Natural killer cell (primary cell): ENCODE measurements at places on chromosomes 6 and 20. TPM values are rescaled to one million over a fixed set of nuclear protein-coding genes. Genes with fewer than 3 reads are reported as not detected.

EEF1A2 gene
- total RNA-seq: 0.35 TPM

RGS17 gene
- total RNA-seq: 0.45 TPM

ULBP2 gene
- total RNA-seq: 2.4 TPM

TNFRSF21 gene
- 0.92 TPM for total RNA-seq

CDKN1A gene
- total RNA-seq: 25.4 TPM

PKIB gene
- total RNA-seq: not detected
